ENCODE measurements at places on chromosomes 12 and 14. TPM values are rescaled to one million over a fixed set of nuclear protein-coding genes. Genes with fewer than 3 reads are reported as not detected.

- DNase-seq: no peak
Measured at GRCh38 chr12:108394196-108394595, 55.1 kb upstream of the CMKLR1 start.

- DNase-seq: peak; percentile 72
Measured at GRCh38 chr14:49999146-49999761, 106.4 kb downstream of the ARF6 start.

DNA sequence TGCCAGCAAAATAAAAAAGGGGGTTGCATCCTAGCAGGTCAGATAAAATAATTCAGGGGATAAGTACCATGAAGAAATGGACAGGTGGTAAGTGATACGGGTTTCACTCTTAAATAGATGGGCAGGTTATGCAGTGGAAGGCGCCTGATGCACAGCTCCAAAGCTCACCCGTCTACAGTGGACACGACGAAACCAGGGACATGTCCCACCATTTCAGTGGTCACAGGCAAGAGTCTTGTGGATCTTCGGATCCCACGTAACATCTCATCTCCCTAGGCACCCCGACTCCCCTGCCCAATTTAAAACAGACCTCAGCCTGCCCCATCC, 60.5 kb downstream of the DDX51 start:
- no peak for DNase-seq

SERPINA10 gene
- not detected for total RNA-seq
